ENCODE measurements at places on chromosomes 7 and 10.

GRCh38 chr7:2730846-2731770 lies 43.1 kb downstream of the AMZ1 start:
- no peak for DNase-seq

DNA sequence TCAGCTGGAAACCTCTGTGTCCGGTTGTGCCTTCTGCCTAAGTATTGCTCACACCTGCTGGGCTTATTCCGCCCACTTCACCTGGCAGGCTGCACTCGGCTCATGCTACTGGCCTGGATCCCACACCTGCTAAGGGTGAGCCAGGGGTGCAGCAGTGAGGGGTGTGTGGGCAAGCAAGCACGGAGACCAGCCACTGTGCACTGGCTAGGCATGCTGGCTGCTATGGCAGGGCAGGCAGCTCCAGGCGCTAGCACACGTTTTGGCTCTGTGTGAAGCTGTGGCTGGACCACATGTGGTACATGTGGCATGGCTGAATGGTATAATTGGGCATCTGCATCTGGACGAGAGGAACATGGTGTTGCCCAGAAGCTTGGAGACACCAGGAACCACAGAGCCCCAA lies 940.7 kb downstream of the NRG3 start:
- DNase-seq: no peak

DNA sequence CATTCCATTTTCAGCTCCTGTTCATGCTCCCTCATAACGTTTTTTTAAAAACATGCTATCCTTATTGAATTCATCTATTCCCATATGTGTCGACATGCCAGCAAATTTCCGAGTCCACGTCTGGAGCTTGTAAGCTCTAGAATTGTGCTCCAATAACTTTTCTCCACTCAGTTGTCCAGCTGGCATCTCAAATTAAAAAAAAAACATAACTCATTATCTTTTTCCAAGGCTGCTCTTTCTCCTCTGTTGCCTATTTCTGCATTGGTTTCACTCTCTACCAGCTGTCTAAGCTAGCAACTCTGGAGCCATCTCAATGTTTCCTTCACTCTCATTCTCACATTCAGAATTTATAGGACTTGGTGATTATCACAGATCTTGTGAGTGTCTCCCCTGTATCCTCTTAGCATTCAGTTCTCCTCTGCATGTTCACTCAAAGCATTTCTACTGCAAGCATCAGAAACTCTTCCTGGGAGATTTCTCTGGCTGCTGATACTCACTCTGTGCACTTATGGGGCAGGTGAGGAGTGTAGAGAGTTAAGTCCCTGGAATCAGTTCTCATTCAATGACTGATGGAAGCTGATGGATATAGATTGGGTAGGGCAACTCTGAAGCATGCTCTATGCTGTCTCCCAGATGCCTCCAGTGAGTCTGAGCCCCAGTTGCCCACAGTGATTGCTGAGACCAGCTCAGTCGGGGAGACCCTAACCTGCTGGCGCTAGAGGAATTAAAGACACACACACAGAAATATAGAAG lies 6.7 kb upstream of the DLD start:
- no peak for DNase-seq

DNA sequence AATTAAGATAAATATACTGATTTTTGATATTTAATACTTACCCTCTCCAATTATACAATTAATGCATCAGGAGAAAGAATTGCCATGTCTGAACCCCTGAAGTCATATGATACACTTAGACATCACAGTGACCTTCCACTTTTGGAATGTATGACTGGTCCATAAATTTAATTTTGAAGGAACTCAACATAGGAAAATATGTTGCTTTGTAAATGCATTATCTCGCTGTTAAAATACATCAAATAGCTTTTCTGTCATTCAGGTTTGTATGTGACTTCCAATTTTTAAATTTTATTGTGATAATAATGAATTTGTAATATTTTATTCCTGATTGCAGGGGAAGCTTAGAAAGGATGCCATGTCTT lies 631.9 kb upstream of the ANKRD30A start:
- no peak for DNase-seq

GRCh38 chr7:142563470-142563869 lies 185.8 kb upstream of the PRSS1 start:
- DNase-seq: no peak

GRCh38 chr7:132751244-132751647 lies 175.0 kb upstream of the PLXNA4 start:
- DNase-seq: no peak

DNA sequence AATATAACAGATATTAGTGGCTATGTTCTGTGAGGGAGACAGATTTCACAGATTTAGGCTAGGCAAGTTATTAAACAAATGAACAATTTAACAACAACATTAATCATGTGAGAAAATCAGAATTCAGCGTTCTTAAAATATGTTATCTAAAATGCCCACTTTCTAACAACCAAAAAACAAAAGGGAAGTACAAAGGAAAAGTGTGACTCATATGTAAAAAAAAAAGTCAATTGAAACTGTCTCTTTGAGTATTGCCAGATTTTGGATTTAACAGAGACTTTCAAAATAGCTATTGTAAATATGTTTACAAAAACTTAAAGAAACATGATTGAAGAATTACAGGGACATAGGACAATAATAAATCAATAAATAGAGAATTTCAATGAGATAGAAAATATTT lies 34.8 kb upstream of the ARHGAP22 start:
- no peak for DNase-seq

DNA sequence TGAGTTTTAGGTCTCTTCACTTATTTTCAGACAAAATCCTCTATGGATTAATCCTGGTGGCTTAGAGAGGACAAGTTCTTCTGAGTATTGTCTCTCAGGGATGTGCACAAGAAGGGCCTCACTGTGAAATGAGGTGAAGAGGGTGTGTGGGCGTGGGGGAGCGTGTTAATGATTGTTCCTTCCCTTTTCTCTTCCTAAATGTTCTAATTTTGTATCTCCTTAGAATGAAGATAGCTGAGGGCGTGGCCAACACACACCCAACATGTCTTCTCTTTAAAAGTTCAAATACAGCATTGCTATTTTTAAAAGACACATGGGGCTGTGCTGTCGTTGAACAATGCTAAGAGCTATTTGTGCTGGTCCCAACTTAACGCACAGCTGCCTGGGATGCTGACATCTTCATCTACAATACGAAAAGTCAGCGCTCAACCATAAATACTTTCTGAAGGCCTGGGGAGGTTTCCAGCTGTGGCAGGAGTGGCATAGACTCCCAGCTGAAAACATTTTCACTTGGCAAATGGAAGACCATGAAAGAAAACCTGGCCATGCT lies 135.9 kb downstream of the JCAD start:
- no peak for DNase-seq

DNA sequence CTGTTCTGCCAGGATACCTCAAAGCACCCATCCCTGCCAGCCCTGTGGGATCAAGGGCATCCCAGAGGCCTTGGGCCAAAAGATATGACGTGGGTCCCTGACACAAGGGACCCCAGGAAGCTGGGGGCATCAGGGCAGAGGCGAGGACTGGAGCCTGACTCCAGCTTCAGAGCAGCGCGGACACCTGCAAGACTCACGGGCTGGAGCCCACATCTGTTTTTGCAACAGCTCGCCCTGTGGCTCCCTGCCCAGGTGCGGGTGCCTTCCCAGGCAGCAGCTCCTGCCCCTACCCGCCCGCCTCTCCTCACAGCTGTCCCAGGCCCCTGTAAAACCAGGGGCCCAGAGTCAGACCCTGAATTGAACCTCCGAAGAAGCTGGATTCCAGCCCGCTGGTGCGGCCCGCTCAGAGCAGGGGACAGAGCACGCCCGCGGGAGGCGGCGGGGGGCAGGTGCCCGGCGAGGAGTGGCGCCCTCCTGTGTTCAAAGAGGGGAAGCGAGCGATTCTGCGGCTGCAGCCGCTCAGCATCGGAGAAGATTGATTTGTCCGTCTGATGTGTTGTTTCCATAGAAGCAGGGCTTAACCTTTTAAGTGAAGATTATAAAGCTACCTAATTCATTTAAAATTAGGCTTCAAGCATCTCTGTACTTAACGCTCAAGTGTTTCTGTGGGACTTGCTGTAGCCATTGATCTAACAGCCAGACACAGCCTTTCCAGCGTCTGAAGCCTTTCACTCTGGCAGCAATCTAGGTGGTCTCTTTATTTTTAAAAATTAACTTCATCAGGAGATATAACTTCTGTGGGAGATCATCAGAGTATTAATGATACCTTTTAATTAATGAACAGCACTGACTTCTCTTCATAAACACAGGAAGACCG lies 88.4 kb downstream of the BEND7 start:
- peak; percentile 61 for DNase-seq

- no peak for DNase-seq
Observed at GRCh38 chr7:48250441-48250951, 79.2 kb downstream of the ABCA13 start.

GRCh38 chr7:1163121-1163520 lies 3.1 kb upstream of the ZFAND2A start:
- DNase-seq: no peak

DNA sequence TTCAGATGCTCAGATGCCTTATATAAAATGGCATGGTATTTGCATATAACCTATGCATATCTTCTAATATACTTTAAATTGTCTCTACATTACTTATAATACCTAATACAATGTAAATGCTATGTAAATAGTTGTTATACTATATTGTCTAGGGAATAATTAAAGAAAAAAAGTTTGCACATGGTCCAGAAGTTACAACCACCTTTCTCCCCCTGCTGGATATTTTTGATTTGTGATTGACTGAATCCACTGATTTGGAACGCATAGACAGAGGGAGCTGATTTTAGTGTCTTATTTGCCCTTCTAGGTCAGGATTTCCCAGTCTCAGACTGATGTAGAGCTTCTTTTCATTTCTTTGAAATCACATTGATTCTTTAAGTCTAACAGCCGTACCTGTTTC lies 31.8 kb downstream of the MDFIC start:
- DNase-seq: no peak

DNA sequence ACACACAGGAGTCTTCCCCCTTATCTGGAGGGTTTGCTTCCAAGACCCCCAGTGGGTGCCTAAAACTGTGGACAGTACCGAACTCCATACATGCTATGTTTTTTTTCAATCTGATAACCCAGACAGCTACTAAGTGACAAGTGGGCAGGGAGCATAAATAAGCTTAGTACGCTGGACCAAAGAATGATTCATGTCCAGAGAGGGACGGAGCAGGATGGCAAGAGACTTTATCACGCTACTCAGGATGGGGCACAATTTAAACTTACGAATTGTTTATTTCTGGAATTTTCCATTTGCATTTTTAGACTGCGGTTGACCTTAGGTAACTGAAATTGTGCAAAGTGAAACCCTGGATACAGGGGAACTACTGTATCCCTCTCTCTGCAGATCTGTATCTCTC lies 410.0 kb upstream of the MKI67 start:
- no peak for DNase-seq

- no peak for DNase-seq
Observed at GRCh38 chr10:90784771-90785170, 73.1 kb downstream of the HTR7 start.

DNA sequence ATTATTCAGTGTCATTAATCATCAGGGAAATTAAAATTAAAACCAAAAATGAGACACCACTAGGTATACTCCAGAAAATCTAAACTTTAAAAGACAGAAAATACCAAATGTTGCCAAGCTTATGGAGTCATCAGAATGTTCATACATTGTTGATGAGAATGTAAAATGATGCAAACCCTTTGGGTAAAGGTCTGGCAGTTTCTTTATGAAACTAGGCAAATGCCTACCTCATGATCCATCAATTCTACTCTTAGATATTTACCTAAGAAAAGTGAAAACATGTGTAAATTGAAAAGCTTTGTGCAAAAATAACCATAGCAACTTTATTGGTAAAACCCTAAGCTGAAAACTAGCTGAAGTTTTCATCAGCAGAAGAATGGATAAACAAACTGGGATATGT lies 329.5 kb upstream of the MEOX2 start:
- no peak for DNase-seq
